ENCODE measurements at places on chromosomes 4 and X. TPM values are rescaled to one million over a fixed set of nuclear protein-coding genes. Genes with fewer than 3 reads are reported as not detected.

GRCh38 chr4:23070848-23071570, 378.3 kb downstream of the GBA3 start:
- H3K4me1 ChIP-seq: no peaks in the 10 kb centered on the region
- H3K36me3 ChIP-seq: no peaks in the 10 kb centered on the region
- H3K27me3 ChIP-seq: no peaks in the 10 kb centered on the region
- no peak for DNase-seq

DNA sequence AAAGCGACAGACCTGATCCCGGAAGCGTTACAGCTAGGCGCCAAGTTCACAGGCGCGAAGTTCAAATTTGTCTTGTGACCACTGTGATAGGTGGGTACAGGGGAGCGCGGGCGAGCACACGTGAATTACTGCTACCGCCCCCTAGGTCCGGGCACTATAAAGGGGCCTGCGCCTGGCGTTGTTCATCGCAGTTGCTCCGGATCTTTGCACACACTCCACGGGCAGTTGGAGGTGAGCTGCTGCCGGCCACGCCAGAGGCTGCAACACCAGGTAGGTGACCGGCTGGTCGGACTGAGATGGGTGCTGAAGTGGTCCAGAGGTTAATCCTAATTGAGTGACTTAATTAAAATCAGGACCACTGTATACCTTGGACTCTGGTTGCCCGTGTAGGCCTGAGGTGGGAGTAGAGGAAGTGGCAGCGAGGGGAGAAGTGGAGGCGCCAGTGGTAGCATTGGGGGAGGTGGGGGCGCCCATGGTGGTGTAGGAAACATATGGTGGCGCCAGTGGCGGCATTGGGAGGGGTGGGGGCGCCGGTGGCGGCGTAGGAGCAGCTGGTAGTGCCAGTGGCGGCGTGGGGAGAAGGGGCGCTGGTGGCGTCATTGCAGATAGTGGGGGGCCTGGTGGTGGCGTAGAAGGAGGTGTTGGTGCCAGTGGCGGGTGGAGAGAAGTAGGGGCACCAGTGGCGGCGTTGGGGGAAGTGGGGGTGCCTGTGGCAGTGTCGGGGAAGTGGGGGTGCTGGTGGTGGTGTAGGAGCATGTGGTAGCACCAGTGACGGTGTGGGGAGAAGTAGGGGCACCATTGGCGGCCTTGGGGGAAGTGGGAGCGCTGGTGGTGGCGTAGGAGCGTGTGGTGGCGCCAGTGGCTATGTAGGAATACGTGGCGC, at the start of gene GCNA:
TSS of gene GCNA (plus strand) at position 185 of the 883 bp plus-strand sequence. CDS start 2,385 bp downstream, outside the sequence.
- H3K4me3 ChIP-seq: no peak within 1 kb of the TSS
- H3K36me3 ChIP-seq: no peaks in the 10 kb centered on the region
- no peak within 1 kb of the TSS for H3K27ac ChIP-seq
- no peaks in the 10 kb centered on the region for H3K4me1 ChIP-seq

GRCh38 chr4:170931321-170931720, 841.6 kb upstream of the AADAT start:
- no peak for DNase-seq
- no peaks in the 10 kb centered on the region for H3K27me3 ChIP-seq
- H3K4me1 ChIP-seq: no peaks in the 10 kb centered on the region
- H3K36me3 ChIP-seq: no peaks in the 10 kb centered on the region
- no peak overlapping the region for H3K27ac ChIP-seq
- H3K4me3 ChIP-seq: no peak overlapping the region

The CT45A10 gene
- not detected for total RNA-seq

DNA sequence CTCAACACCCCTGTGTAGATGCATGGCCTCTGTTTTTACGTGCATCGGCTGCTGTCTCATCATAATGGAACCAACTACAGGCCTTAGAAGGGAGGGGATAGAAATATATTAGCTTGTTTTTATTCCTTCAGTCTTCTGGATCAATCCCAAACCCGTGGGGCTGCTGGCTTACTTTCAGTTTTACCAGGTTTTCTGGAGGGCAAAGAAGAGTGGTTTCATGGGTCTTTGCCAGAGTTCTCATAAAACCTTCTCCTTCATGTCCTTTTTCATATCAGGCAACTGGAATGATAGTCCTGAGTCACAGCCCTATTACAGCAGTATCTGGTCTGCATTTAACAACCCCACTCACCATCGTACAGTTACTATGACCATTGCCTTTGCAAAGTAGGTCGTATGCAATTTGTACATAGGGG, 34.6 kb downstream of the PPP2R2C start:
- DNase-seq: no peak
- H3K27ac ChIP-seq: no peak overlapping the region
- no peaks in the 10 kb centered on the region for H3K27me3 ChIP-seq
- no peaks in the 10 kb centered on the region for H3K36me3 ChIP-seq

- no peak for DNase-seq
- no peak overlapping the region for H3K27ac ChIP-seq
- H3K27me3 ChIP-seq: no peaks in the 10 kb centered on the region
- H3K36me3 ChIP-seq: no peaks in the 10 kb centered on the region
These were observed 845.8 kb downstream of the TECRL start for GRCh38 chr4:63563288-63564014.

The RHOH gene
- 2.9 TPM for total RNA-seq

DNA sequence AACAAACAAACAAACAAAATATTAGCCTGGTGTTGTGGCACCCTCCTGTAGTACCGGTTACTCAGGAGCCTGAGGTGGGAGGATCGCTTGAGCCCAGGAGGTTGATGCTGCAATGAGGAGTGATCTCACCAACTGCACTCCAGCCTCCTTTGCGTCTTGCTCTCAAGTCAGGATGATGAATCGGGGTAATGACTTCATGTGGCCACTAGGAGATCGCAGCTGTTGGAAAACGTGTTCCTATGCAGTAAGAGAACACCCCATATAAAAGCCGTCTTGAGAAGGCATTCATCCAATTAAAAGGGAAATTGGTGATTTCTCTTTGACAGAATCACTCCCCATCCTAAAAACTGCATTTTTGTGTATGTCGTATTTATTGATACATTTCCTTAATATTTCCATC, 6.9 kb downstream of the CCNB3 start:
- no peaks in the 10 kb centered on the region for H3K4me1 ChIP-seq
- no peaks in the 10 kb centered on the region for H3K27me3 ChIP-seq

DNA sequence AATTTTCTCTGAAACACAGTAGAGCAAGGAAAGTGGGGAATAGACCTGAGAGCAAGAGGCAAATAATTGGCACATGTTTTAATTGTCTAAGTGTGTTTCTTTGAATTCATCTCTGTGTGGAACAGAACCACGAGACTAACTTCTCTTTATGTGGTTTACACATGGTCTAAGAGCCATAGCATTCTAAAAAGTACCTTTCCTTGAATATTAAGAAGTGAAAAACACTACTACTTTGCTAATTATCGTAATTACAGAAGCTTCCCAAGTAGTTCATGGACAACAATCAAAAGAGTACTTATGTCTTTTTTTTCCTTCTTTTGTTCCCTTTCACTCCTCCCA, 2.9 kb upstream of the CYBB start:
- no peak overlapping the region for H3K4me3 ChIP-seq
- no peaks in the 10 kb centered on the region for H3K4me1 ChIP-seq
- DNase-seq: no peak
- no peaks in the 10 kb centered on the region for H3K27me3 ChIP-seq
- no peak overlapping the region for H3K27ac ChIP-seq
- no peaks in the 10 kb centered on the region for H3K36me3 ChIP-seq

DNA sequence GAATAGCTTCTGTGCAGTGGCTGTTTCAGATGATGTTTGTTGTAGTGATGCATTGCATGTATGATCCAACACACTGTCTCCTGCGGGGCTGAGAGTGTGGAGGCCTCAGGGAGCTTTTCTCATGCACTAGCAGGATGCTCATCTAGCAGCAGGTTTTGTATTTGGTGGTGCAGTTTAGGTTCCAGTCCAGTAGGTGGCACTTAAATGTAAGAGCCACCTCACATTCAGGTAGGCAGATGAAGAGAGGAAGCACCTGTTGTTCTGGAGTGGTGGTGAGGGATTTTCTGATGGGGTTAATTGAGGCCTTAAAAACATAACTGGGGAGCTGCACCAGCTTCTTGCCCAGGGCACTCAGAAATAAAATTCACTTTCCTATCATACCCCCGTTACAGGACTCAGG, 300.9 kb downstream of the SPIN4 start:
- H3K4me3 ChIP-seq: no peak overlapping the region
- no peak for DNase-seq
- H3K4me1 ChIP-seq: no peaks in the 10 kb centered on the region

DNA sequence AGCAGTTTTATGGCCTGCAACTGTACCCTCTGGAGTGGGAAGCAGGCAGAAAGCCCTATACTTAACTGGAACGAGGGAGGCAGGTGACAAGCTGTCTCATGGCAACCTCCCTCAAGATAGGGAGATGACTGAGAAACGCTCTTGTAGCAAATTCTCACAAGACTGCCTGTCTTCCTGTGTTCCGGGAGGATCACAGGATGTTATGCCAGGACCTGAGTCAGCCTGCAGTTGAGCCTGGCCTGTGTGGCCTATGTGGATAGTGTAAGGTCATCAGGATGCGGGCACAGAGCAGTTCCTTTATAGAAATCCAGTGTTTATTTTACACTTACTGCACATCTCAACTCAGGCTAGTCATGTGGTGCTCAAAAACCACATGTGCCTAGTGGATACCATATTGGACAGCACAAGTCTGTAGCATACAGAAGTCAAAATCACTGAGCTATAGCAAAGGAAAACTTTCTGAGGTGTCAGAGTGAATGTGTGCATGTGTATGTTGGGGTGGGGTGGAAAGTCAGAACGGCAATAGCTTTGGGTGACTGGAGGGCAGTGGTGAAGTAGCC, 25.2 kb downstream of the TAF7L start:
- H3K27ac ChIP-seq: no peak overlapping the region
- DNase-seq: no peak
- no peak overlapping the region for H3K4me3 ChIP-seq
- H3K4me1 ChIP-seq: no peaks in the 10 kb centered on the region
- H3K27me3 ChIP-seq: no peaks in the 10 kb centered on the region

- peak overlapping the region; percentile 57 for H3K27ac ChIP-seq
- no peaks in the 10 kb centered on the region for H3K36me3 ChIP-seq
- peaks cover 7% of the 10 kb centered on the region for H3K4me1 ChIP-seq
- H3K27me3 ChIP-seq: no peaks in the 10 kb centered on the region
These were observed 14.3 kb upstream of the ELF4 start for GRCh38 chrX:130124577-130124976.

The HPSE gene
- total RNA-seq: 1.7 TPM

- no peak overlapping the region for H3K27ac ChIP-seq
- H3K4me3 ChIP-seq: no peak overlapping the region
- no peaks in the 10 kb centered on the region for H3K4me1 ChIP-seq
- H3K27me3 ChIP-seq: no peaks in the 10 kb centered on the region
These were observed 35.7 kb upstream of the FMR1 start for GRCh38 chrX:147875866-147876596.

The MAGEB2 gene
- not detected for total RNA-seq

The CFAP99 gene
- total RNA-seq: not detected

GRCh38 chr4:178453057-178453456, 1010.8 kb upstream of the AGA start:
- no peak overlapping the region for H3K27ac ChIP-seq
- no peaks in the 10 kb centered on the region for H3K27me3 ChIP-seq
- no peaks in the 10 kb centered on the region for H3K36me3 ChIP-seq

GRCh38 chrX:104430072-104430741, 135.8 kb upstream of the IL1RAPL2 start:
- H3K27ac ChIP-seq: no peak overlapping the region
- H3K36me3 ChIP-seq: no peaks in the 10 kb centered on the region
- H3K4me1 ChIP-seq: no peaks in the 10 kb centered on the region
- no peaks in the 10 kb centered on the region for H3K27me3 ChIP-seq

The NLGN3 gene
- 1.7 TPM for total RNA-seq

- H3K4me3 ChIP-seq: no peak overlapping the region
- no peaks in the 10 kb centered on the region for H3K4me1 ChIP-seq
- no peak for DNase-seq
- no peaks in the 10 kb centered on the region for H3K27me3 ChIP-seq
- H3K36me3 ChIP-seq: no peaks in the 10 kb centered on the region
These were observed 8.4 kb upstream of the VSIG1 start for GRCh38 chrX:108036298-108036973.

Measured in vagina (tissue), 2 donors.